ENCODE measurements at places on chromosomes 3 and 15.

- DNase-seq = no peak
These were observed 3.9 kb downstream of the FOXL2 start for GRCh38 chr3:138942861-138943623.

GRCh38 chr3:150450916-150451315, 42.8 kb downstream of the TSC22D2 start:
- no peak for DNase-seq

- DNase-seq = no peak
These were observed 4.9 kb downstream of the NANOGP8 start for GRCh38 chr15:35080226-35080625.

DNA sequence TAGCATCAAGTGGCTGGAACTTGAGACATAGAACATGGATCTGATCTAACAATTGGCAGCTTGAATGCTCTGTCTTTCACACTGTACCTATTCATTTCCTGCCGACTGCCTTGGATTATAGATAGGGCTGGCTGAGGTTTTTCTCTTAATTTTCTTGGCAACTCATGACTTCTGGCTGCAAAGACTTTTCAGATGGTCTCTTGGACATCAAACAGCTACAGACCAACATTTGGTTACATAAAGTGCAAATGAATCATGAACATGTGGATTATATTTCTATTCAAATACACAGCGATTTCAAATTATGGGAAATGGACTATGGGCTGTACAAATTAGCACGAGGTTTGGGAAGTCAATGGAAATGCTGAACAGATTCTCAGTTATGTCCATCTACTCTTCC, 26.2 kb upstream of the IL16 start:
- DNase-seq = no peak

DNA sequence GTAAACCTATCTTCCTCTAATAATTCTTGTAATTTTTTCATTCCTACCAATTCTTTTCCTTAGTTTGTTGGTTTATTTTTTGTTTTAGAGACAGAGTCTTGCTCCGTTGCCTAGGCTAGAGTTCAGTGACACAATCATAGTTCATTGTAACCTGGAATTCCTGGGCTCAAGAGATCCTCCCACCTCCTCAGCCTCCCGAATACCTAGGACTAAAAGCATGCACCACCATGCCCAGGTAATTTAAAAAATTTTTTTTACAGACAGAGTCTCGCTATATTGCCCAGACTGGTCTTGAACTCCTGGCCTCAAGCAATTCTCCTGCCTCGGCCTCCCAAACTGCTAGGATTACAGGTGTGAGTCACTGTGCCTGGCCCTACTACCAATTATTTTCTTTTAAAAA, 220.2 kb downstream of the ERC2 start:
- DNase-seq = no peak

GRCh38 chr3:163632722-163633121, 1445.6 kb downstream of the SI start:
- no peak for DNase-seq

- no peak for DNase-seq
These were observed 25.5 kb downstream of the CCDC13 start for GRCh38 chr3:42747581-42747980.

GRCh38 chr15:67564021-67564967, 21.8 kb downstream of the MAP2K5 start:
- DNase-seq = no peak

GRCh38 chr3:171614318-171614921, 154.2 kb upstream of the TNIK start:
- DNase-seq = peak; percentile 51

GRCh38 chr3:12060139-12060845, 56.1 kb downstream of the SYN2 start:
- DNase-seq = no peak

DNA sequence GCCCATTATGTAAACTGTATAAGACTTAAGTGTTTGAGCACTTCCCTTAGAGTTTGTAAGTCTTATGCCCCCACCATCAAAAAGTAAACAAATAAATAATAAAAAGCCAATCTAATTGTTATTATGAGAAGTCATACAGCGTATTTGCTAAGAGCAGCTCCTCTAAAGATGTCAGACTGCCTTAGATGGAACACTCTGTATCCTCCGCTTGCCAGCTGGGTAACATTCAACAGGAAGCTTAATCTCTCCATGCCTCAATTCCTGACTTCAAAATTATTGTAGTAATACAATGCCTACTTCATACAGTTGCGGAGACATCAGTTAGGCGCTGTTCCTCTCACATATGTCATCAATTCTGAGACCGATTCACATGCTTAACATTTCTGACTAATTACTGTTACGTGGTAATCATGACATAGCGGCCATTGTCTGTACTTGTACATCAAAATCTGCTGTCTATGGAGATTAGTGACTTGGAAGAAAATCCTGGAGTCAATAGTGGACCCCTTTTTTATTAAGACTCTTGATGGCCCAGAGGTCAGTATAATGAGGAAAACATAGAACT, 417.7 kb downstream of the LPP start:
- DNase-seq = no peak

DNA sequence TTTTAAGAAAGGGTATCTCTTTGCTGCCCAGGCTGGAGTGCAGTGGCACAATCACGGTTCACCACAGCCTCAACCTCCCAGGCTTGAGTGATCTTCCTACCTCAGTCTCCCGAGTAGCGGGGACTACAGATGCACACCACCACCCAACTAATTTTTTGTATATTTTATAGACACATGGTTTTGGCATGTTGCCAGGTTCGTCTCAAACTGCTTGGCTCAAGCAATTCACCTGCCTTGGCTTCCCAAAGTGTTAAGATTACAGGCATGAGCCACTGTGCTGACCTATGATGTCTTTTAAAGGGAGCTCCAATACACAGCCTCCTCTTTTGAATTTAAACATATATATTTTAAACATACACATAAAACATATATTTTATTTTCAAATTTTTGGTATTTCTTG, 60.9 kb downstream of the SLC9C1 start:
- no peak for DNase-seq

GRCh38 chr15:64869501-64869900, 27.8 kb downstream of the PLEKHO2 start:
- no peak for DNase-seq

DNA sequence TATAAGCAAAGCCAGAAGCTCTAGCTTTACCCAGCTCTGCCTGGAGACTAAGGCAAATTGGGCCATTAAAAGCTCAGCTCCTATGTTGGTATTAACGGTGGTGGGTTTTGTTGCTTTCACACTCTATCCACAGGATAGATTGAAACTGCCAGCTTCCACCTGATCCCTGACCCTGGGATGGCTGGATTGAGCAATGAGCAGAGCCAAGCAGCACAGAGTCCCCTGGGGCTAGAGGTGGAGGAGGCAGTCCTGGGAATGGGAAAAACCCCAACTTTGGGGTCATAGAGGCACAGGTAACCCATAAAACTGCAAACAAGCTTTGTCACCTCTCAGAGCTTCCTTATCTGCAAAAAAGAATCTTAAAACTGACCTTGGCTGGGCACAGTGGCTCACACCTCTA, 6.6 kb downstream of the RHO start:
- no peak for DNase-seq

DNA sequence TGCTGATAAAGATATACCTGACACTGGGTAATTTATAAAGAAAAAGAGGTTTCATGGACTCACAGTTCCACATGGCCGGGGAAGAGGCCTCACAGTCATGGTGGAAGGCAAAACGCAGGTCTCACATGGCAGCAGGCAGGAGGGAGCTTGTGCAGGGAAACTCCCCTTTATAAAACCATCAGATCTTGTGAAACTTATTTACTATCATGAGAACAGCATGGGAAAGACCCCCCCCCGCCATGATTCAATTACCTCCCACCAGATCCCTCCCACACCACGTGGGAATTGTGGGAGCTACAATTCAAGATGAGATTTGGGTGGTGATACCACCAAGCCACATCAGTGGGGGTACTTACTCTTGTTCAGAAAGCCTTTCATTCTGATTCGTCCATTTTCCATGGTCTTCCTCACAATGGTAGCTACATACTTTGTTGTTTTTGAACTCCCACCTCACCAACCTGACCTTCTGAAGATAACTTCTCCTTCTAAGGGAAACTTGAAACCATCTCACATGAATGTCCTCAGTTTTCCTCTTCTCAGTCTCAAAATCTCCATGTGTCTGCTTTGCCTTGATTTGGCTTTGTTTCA, 275.6 kb upstream of the PROK2 start:
- DNase-seq = no peak

DNA sequence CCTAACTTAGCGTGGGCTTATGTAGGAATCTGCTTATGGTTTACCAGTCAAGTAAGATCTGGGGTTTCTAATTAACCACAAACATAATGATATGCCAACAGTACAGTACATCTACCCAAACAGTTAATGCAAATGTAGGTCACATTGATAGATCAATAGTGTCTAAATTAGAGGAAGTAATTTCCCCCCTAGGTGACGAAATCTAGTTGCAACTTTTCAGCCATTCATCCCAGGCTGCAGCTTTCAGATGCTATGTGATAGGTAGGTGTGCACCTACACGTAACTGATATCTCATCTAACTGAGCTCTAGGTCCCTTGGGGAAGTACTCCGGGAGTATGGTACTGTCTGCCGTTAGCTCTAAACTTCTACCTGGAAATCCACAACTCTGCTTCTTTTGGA, 57.2 kb downstream of the CRTC3 start:
- no peak for DNase-seq

DNA sequence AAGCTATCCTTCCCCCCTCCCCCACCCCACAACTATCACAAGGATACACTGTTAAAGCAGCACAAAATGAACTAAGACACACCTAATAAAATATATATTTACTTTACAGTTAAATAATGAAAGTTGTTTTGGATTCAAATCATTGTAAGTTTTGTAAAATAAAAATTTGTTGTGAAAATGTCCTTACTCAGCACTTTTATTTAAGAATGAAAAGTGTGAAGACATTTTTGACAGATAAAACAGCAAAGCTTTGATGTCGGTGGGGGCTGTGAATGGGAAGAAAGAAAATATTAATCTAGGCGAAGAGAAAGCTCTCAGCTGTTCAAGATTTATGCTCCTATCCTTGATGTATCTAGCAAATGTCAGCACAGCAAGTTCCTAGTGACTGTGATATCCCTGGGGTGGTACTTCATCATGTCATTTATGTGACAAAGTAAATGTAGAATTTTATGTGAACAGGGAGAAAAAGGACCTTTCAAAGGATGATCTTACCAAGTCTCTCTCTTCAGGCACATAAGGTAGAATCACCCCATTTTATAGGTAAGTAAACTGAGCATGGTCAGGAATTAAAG, 216.4 kb downstream of the ROBO1 start:
- DNase-seq = no peak

- peak; percentile 83 for DNase-seq
These were observed 79.8 kb downstream of the PLCH1 start for GRCh38 chr3:155664925-155665695.

DNA sequence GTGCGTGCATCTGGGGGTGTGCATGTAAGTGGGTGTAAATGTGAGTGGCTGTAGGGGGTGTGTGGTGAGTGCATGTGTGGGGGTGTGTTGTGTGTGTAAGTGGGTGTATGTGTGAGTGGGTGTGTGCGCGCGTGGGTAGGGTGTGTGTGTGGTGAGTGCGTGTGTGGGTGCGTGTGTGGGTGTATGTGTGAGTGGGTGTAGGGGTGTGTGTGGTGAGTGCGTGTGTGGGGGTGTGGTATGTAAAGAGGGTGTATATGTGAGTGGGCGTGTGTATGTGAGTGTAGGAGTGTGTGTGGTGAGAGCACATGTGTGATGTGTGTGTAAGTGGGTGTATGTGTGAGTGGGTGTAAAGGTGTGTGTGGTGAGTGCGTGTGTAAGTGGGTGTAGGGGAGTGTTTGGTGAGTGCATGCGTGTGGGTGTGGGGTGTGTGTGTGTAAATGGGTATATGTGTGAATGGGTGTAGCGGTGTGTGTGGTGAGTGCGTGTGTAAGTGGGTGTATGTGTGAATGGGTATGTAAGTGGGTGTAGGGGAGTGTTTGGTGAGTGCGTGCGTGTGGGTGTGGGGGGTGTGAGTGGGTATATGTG, 916 bp upstream of the CPN2 start:
- no peak for DNase-seq

- no peak for DNase-seq
These were observed 818.3 kb upstream of the ALCAM start for GRCh38 chr3:104548401-104548800.

DNA sequence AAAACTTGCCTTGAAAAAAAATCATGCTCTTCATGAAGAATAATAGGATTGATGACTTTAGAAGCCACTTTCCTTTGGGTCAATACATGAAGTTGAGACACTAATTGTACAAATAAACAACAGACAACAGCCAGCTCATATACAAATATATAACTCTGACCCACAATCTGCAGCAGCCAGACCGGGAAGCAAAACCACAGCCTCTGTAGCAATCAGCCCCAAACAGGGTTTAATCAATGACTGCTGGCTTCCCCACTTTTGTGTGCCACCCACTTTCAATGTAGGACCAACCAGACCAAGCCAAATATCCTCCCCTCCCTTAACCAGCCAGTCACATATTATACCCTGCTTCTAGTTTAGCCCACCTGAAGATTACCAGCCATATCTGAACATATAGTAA, 39.0 kb downstream of the IFT57 start:
- DNase-seq = no peak

GRCh38 chr3:153927107-153927506, 194.1 kb upstream of the ARHGEF26 start:
- peak; percentile 10 for DNase-seq

DNA sequence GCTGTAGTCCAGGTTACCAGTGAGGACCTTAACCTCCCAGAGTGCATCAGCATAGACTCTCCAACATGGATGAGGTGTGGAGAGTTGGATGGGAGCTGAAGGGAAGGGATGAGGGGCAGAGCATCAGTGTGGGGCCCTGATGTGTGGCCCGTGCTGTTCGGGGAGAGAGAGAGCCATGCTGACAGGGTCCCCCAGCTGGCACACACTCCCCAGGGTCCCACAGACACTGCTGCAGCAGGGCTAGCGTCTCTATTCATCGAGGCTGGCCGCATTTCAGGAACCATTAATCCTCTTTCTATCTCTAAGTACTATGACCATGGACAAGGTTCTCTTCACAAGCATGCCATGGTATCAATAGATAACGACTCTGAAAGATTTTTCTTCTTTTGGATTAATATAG, 85.9 kb upstream of the PLXNA1 start:
- no peak for DNase-seq

DNA sequence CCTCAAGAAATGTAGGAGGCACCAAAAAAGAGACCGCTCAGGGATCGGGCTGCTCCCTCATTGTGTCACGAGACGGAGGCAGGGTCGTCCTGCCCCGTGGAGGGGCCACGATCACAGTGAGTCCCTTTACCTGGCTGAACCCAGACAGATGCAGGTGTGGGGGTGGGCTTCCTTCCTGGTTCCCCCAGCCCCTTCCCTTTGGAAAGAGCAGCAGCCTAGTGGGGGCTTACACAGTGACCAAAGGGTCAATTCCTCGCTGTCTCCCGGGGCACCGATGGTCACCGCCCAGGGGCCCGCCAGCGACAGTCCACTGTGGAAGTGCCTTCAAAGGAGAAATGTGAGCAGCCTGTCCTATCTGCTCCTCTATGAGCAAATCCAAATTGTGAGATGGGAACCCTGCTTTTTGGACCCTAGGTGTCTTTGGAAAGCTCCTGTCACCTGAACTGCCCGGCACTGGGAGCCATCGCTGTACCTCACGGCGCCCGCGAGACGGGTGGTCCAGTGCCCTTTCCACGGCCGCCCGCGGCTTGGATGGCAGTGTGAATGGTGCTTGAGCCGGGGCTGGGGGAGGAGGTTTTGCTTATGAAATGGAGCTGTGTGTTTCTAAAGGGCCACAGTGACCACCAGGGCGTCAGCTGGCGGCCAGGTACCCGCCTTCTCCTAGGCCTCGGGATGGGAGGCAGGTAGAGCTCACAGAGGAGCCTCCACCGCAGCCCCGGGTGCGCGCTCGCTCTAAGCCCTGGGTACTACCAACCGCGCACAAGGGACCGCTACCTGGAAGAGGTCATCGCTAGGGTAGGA, 155.7 kb downstream of the KLF13 start:
- DNase-seq = no peak
